ENCODE measurements at places on chromosomes 2 and 18.

DNA sequence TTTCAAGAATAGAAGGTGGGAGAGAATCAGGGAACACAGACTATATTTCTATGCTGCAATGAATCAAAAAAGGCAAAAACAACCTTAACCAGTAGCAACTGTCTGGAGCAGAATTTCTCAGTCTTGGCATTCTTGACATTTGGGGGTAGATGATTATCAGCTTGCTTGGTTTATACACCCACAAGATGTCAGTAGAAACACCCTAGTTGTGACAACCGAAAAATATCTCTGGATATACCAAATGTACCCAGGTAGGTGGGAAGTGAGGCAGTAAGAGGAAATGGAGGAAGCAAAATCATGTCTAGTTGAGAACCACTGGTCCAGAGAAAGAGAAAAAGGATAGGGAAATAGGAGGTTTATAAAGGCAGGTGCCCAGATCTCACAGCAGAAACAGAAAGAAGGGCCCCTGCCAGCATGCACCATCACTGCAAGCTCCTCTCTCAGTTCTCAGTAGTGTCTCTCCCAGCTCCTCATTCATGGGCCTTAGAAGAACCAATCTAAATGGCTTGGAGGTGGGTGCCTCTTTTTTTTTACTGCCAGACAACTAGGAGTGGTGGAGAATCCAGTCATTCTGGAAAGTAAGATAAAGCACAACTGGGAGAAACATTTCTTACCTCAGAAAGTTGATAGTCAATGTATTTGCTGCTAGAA, 50.4 kb downstream of the MBD2 start:
- no peak for DNase-seq

GRCh38 chr2:106624787-106625380, 137.7 kb downstream of the CD8B2 start:
- DNase-seq: no peak

DNA sequence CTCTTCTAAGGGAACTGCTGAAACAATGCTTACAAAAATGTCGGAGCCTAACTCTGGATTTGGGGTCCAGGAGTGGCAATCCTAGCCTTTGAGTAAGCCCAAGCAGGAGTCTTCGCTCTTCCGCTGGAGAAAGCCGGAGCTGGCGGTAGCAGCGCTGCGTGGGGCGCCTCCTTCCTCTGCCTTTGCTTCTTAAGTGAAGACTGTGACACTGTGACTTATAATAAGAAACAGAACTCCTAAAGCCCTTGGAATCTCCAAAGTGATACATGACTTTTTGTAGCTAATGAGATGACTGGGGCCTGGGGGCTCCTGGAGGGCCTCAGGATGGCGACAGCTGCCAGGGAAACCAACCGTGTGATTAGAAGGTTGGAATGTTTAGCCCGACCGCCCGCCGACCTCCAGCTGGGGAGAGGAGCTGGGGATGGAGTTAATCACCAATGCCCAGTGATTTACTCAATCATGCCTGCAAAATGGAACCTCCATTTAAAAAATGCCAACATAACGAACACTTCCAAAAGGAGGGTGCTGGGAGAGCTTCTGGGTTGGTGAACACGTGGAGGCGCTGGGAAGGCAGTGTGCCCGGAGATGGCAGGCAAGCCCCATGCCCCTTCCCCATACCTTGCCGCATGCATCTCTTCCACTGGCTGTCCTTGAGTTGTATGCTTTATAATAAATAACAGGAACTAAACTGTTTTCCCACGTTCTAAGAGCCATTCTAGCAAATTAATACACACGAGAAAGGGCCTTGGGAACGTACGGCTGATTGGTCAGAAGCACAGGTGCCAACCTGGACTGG, 29.0 kb upstream of the MAL start:
- no peak for DNase-seq

GRCh38 chr18:61420218-61420885, 87.1 kb downstream of the CDH20 start:
- DNase-seq: no peak

DNA sequence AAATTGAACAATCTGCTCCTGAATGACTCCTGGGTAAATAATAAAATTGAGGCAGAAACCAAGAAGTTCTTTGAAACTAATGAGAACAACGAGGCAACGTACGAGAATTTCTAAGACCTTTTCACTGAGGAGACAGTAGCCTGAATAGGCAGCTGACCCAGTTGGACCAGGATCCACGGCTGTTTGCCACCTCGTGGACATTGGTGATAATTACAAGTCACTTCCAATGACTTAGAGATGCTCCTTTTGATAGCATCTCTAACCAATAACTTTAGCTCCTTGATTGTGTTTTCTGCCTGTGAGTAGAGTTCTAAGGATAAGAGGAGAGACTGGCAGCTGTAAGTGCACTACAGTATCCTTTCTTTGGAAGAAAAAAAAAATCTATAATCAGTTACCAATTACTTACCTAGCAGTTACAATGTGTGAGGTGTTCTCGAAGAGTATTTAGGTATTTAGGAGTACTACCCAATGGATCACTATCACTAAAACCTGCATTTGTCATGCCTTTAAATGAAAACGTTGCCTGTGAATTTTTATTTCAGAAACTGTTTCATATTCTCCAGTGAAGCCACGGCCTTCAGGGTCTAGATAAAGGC, 31.3 kb upstream of the CNTNAP5 start:
- no peak for DNase-seq

GRCh38 chr2:46298522-46299353, 1.5 kb downstream of the EPAS1 start:
- no peak for DNase-seq

- no peak for DNase-seq
Observed at GRCh38 chr2:28352610-28353195, 40.0 kb upstream of the FOSL2 start.

- DNase-seq: no peak
Observed at GRCh38 chr2:161246281-161246680, 61.9 kb upstream of the PSMD14 start.

DNA sequence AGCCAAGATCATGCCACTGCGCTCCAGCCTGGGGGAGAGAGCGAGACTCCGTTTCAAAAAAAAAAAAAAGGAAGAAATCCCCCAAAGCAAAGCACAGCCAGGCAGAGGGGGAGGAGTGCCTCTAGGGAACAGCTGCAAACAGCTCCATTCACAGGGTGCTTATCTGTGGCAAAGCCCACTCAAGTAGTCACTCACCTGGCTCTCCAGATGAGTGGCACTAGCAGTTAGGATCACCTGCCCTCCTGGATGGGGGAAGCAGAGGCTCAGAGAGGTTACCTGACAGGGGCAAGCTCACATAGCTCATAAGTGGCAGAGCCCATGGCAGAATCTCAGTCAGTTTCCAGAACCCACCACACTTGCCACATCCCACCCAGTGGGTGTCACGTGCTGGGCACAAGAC, 30.3 kb downstream of the TFCP2L1 start:
- no peak for DNase-seq

DNA sequence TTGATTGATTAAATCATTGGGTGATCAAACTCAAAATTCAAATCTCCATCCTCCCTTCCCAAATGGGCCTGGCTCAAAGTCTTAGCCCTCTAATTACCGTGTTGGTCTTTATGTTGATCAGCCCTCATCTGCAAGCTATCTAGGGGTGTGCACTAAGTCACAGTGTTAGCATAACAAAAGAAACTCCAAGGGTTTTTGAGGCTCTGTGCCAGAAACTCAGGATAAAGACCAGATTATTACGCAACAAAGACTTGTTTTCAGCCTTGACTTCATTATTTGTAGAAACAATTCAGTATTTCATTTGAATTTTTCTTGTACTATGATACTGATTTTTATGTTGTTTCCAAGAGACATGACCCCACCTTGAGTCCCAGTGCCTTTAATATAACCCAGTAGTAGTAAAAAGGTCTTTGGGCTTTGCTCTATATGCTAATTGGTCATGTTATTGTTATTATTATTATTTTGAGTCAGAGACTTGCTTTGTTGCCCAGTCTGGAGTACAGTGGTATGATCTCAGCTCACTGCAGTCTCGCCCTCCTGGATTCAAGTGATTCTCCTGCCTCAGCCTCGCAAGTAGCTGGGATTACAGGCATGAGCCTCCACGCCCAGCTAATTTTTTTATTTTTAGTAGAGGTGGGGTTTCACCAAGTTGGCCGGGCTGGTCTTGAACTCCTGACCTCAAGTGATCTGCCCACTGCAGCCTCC, 13.9 kb downstream of the PSMD14 start:
- no peak for DNase-seq

- DNase-seq: no peak
Observed at GRCh38 chr2:235868645-235869044, 299.5 kb downstream of the GBX2 start.

- no peak for DNase-seq
Observed at GRCh38 chr2:153880926-153881325, 9.2 kb downstream of the GALNT13 start.

DNA sequence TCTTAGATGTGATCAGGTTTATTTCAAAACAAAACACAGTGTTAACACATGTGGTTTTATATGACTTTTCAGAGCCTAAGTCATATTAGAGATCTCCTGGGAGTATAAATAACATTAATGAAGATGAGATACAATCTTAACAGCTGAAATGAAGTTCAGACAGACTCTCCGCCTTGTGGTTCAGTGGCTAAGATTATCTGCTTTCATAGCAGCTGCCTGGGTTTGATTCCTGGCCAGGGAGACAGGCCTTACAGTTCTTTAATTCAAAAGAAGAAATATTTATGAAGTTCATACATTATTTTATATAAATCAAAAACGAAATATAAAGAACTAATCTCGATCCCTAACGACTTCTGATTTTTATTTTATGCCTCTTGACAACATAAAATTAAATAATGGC, 35.2 kb upstream of the TTC32 start:
- no peak for DNase-seq

DNA sequence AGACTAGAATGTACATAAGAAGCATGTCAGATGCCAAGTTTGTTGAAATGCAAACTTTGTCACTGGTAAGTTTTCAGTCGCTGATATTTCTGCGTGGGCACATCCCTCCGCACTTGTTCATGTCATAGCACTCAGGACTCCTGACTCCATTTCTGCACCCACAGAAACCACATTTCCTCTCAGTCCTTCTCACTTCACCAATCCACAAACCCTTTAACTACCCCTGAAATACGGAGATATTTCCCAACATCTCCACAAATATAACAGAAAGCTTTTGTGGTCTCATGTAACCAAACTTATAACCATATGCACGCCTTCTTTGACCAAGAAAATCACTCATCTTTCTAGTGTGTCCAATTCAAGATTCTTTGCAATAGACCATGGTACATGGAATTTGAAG, 276.9 kb upstream of the ERBB4 start:
- DNase-seq: no peak

DNA sequence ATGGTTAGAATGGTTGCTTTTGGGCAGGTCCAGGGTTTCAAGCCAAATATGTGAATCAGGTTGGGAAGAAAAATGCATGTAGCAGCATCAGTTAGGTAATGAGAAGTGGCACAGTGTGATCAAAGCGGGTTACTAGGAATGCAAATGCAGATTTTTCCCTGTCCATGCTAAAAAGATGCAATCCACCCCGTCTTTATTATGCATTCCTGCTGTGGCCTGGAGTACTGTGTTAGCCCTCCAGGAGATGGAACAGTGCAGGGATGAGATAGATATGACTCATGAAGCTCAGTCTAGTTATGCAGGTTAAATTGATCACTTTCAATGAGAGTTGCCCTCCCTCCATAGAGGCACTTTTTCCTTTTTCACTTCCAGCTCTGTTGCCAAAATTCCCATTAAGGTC, 283.8 kb downstream of the CTNNA2 start:
- DNase-seq: no peak

DNA sequence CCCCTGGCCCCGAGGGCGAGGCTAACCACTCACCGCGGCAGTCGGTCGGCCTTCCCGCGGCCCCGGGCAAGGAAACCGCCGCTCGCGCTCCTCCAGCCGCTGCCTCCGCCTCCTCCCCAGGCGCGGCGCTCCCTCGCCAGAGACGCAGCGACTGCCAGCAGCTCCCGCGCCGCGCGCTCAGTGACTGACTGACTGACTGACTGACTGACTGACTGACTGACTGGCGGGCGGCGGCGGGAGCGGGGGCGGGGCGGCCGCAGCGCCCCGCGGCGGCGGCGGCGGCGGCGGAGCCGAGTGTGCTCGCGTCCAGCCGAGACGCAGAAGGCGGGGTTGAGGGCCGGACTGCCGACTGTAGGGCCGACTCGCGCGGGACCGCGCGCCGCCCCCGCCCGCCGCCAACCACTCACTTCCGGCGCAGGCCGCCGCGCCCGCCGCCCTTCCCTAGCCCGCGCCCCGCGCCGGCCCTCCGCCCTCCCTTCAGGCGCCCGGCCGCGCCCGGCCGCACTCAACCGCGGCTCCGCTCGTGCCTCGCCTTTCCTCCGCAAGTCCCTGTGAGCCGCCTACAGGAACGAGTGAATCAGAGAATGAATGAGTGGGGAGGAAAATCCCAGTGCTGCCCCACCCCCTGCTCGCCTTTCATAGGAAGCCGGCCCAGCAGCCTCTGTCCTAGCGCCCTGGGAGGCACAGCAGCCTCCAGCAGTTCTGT, at the start of gene RAPH1:
RAPH1 (minus strand) TSS at position 224 of the 706 bp plus-strand sequence. CDS start 39,948 bp downstream, outside the sequence.
- peak; percentile 76 for DNase-seq

DNA sequence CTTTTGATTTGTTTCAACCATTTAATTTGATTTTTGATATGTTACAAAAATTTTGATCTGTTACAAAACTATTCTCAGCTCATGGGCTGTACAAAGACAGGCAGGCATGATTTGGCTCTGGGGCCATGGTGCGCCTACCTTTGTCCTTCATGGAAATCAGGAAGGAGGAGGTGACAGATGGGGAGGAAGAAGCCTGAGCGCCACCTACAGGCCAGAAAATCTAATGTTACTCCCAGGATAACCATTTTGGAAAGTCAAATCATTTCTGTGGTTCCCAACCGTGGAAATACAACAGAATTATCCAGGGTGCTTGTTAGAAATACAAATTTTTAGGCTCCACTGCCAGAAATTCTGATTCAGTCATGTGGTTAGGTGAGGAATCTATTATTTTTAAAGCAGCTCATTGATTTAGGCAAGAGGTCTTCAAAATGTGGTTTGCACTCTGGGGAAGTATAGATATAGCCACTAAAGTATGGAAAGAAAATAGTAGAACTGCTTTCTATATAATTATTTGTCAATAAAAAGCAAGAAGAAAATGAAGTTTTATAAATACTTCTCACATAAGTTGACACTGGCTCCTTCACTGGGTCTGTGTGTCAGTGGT, 93.9 kb downstream of the EVA1A start:
- DNase-seq: no peak
